ENCODE measurements at places on chromosomes 2 and 18. TPM values are rescaled to one million over a fixed set of nuclear protein-coding genes. Genes with fewer than 3 reads are reported as not detected.

DNA sequence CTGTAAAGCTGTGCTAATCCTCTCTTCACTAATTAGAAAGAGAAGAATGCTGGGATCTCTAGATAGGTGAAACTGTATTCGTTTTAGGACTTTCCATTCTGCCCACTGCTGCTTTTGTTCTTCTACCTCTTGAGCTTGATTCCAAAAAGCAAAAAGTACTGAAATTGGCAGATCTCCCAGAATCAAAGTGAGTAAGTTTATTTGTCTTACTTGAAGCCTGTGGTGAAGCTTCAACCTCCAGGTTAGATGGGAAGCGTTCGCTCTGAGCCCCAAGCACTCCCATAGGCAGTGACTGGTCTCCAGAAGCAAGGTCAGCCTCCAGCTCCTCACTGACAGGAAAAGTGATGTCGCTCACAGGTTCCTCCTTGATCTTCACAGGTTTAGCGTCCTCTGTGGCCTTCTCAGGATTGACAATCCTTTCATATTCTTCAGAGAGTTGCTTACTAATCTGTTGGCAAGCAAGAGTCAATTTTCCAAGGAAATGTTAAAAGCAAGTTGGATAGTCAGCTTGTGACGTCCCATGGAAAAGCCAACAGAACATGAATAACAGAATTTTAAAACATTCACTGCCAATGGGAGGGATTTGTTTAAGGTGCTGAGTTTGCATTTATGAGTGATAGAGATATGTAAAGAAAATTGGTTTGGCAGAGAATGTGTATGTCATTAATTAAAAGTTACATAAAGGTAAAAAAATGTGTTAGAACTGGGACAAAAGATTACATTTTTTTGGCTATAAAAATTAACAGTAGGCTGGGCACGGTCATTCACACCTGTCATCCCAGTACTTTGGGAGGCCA lies 8.1 kb downstream of the SUPT7L start:
- peak; percentile 78 for DNase-seq

GRCh38 chr18:46008531-46008930 lies 41.4 kb upstream of the EPG5 start:
- DNase-seq, result no peak

- no peak for DNase-seq
Measured at GRCh38 chr2:190867212-190867611, 13.4 kb upstream of the GLS start.

DNA sequence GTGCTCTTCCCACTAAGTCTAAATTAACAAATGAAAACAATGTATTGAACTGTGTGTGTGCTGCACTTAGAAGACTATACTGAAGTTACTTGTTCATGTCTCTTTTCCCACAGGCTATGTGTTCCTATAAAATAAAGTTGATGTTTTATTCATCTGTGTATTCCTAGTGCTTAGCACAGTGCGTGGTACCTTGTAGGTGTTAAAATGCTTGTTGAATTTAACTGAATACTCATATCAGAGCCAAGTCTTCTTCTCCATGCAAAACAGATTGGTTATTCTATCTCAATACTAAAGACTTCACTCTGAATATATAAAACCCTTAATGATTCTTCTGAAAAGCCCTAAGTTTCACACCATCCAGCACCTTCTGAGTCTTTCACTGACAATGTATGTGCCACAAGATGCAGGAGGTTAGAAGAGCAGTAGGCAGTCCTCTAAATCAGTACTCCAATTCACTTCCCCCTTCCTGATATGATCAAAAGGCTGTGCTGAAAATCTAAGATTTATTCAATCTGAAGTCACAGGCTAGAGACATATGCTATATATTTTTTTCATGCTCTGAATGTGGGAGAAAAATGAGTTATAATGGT lies 231.7 kb upstream of the CCDC150 start:
- DNase-seq, result no peak

GRCh38 chr2:98346311-98347236 lies at the start of gene CNGA3:
TSS of gene CNGA3 (plus strand) at chr2:98346456. CDS start at chr2:98369976, 23,520 bp downstream.
- peak; percentile 41 for DNase-seq

GRCh38 chr2:144472046-144472412 lies 47.9 kb downstream of the ZEB2 start:
- no peak for DNase-seq

GRCh38 chr2:205539603-205540002 lies 142.7 kb upstream of the NRP2 start:
- DNase-seq, result no peak

GRCh38 chr18:7577706-7578105 lies 10.6 kb downstream of the PTPRM start:
- DNase-seq, result no peak

- peak; percentile 38 for DNase-seq
Measured at GRCh38 chr2:47360927-47361326, 42.0 kb upstream of the MSH2 start.

DNA sequence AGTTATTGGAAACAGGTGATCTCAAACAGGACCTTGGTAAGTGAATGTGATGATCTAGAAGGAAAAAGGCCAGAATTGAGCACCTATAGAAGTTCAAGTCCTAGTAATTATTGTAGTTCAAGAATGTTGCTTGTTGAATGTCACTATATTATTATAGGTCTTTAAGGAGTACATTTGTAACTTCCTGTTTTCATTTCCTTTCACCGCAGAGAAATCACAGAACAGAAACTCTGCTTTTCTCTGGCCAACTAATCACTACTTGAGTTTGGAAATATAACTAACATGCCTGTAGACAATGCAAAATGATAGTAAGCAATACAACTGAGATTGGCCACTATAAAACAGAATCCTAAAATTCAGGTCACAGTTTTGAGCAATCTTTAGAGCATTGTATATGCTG lies 61.8 kb upstream of the EFEMP1 start:
- no peak for DNase-seq

DNA sequence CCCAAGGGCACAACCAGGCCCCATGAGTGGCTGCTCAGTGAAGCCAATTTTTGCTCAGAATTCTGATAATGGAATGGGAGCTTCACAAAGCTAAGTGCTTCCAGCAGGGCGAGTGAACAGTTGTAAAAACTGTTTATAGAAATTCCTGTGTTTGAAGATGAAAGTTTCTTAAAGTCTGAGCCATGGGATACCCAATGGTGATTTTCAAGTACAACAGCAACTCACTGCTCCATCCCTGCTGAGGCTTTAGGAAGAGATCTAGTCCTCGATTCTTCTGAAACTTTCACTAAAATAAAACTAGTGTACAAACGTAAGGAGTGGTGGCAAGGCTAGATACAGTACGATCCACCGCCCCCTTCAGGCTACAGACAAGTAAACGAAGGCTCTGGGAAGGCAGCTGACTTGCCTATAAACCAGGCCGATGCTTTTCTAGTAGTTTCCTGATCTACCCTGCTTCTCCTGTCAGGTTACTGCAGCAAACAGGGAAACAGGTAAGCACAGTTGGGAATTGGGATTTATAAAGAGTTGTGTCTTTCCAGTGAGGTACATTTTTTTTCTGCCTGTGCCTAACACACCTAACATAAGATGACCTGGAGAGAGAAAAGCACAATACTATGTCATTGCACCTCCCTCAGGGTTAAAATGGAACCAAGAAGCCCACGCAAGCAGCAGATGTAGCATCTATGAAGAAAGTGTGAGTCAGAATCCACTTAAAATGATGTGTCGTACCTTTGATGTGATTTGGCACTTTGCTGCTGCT lies 108.7 kb downstream of the UXS1 start:
- DNase-seq, result peak; percentile 47

DNA sequence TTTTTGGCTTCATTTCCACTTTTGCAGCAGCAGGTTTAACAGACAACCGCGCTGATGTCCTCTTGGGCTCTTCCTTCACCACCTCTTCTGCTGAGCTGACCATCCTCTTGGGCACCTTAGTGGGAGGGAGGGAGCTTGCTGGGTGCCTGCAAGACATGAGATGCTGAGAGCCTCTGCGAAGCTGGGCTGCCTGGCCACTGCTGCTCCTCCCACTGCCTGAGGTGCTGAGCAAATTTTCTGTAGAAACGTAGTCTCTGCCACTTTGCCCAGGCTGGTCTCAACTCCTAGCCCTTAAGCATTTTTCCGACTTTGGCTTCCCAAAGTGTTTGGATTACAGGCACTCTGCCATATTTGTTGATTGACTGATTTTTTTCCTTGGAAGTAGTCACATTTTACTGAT lies 422.2 kb upstream of the MC4R start:
- no peak for DNase-seq

ARHGAP28 gene
- 1.5 TPM for total RNA-seq

PAX3 gene
- not detected for total RNA-seq

CD8B2 gene
- total RNA-seq, result not detected

PPP1R1C gene
- not detected for total RNA-seq

AMER3 gene
- total RNA-seq, result not detected
